ENCODE measurements at places on chromosomes 5 and 9.

GRCh38 chr5:74409166-74409706 lies 231.3 kb downstream of the ENC1 start:
- no peak for DNase-seq

DNA sequence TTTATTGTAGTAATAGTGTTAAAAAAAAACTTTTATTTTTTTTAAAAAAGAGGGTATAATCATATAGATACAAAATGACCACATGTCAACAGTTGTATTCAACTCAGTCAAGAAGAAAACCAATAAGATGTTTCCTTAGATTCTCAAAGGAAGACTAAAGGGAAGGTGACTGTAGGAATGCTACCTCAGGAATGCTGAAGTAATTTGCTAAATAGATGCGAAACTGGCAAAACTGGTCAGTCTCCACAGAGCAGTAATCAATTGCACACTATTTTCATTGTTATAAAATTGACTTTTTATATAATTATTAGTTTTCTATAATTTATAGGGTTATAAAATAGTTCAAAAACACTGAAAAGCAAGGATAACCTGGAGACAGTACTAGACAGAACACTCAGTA lies 204.8 kb downstream of the GABRG2 start:
- no peak for DNase-seq

GRCh38 chr9:83526901-83527300 lies 11.3 kb downstream of the FRMD3 start:
- no peak for DNase-seq

GRCh38 chr9:134562146-134562849 lies 79.3 kb upstream of the COL5A1 start:
- DNase-seq = no peak

DNA sequence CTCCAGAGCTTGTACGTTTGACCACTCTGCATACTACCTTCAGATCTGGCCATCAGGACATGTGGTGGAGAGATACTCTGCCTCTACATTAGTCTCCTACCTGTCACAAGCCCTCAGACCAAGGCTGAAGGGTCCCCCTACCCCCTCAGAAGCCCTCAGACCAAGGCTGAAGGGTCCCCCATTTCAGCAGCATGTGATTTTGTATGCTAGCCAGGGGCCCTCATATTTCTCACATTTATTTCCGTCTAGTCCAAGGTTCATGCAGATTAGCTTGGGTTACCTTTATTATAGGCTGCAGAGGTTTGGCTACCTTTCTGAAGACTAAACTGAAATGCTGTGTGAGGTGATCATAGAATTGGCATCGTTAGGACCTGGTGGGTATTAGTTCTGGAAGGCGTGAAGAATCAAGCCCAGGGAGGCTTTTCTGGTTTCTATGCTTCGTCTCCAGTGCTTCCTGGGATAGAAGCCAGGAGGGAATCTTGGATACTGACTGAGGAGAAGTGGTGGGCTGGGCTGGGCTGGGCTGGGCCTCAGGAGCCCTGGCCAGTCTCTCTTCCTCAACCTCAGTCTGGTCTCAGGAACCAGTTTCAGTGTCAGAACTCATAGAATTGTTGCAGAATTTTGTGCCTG lies 2.8 kb downstream of the SMIM32 start:
- no peak for DNase-seq

- no peak for DNase-seq
These were observed 130.2 kb downstream of the PCSK5 start for GRCh38 chr9:76020652-76021051.

- no peak for DNase-seq
These were observed 201.5 kb downstream of the FRMD3 start for GRCh38 chr9:83336706-83337105.

DNA sequence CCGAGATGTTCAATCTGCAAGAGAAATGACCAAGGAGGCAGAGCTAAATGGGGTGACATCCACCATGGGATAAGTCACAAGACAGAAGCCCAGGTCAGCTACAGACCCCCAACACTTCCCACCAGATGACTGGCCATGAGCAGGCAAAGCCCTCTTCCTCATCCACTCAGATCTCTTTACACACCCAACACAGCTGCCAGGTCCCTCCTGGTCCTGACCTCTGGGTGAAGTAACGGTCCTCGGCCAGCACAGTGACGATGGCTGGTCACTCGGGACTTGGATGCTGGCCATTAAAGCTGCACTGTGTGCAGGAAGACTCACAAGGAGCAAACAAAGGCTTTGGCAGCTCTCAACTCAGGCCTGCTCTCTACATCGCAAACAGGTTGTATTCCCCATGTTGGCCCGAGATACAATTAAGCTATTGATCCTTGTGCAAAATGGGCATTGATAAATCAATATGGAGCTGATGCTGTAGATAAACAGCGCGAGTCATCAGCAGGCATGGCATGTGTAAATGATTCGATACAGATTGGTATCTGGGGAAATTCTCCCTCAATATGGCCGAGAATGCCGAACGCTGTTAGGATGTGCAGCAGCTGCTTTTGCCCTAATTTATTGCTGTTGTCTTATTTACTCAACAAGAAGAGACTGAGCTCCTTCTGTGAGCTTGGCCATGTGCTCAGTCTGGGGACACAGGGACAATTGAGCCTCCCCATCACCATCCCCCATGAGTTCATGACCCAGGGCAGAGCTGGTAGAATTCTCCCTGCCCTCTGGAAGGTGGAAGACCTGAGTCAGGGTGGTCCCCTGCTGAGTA lies 98.7 kb downstream of the C5orf15 start:
- no peak for DNase-seq

DNA sequence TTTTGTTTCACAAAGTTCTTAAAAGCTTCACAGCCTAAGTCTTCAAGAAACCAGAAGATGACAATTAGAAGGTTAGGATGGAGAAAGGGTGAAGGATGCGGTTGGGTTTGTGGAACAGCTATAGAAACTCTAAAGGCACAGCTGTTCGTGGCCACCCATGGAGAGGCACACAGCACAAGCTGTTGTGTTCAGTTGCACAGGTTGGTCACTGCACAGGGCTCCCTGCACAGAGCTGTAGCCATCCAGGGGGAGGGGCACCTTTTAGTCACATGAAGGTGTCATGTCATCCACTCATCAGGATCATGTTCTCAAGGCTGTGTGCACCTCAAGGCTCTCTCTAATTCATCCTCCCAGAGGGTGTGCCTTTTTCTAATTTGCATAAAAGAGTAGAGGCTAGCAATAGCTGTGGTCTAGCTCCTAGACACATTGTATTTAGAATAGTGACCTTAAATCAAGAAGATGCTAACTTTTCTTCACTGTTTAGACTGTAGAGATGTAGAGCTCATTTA lies 5.0 kb upstream of the RASGRF2 start:
- DNase-seq = no peak

- peak; percentile 61 for DNase-seq
These were observed 2.6 kb upstream of the GCNT1 start for GRCh38 chr9:76456202-76456926.

- DNase-seq = no peak
These were observed 67.3 kb upstream of the CDH18 start for GRCh38 chr5:20055301-20055700.

- peak; percentile 66 for DNase-seq
These were observed 5.1 kb downstream of the LIFR start for GRCh38 chr5:38551030-38552017.

DNA sequence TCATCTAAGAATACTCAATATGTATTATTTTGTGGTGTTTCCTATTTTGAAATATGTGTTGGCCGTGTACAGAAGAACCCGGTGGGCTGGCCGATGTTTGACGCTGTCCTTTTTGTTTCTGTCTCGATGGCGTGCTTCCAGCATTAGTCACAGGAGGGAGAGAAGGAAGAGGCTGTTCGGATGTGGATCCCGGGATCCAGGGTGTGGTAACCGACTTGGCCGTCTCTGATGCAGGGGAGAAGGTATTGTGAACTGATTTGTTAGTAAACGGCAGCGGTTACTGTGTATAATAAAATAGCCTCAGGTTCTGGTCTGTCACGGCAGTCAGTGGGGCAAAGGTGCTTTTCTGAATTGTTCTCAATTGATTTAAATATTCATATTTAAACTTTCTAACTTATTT lies 275.0 kb downstream of the ARHGEF28 start:
- peak; percentile 86 for DNase-seq

- DNase-seq = no peak
These were observed 3.7 kb downstream of the SYK start for GRCh38 chr9:90805006-90805996.

GRCh38 chr5:172211676-172212075 lies 17.7 kb downstream of the EFCAB9 start:
- no peak for DNase-seq

GRCh38 chr9:96022445-96023051 lies 147.1 kb downstream of the ERCC6L2 start:
- no peak for DNase-seq

DNA sequence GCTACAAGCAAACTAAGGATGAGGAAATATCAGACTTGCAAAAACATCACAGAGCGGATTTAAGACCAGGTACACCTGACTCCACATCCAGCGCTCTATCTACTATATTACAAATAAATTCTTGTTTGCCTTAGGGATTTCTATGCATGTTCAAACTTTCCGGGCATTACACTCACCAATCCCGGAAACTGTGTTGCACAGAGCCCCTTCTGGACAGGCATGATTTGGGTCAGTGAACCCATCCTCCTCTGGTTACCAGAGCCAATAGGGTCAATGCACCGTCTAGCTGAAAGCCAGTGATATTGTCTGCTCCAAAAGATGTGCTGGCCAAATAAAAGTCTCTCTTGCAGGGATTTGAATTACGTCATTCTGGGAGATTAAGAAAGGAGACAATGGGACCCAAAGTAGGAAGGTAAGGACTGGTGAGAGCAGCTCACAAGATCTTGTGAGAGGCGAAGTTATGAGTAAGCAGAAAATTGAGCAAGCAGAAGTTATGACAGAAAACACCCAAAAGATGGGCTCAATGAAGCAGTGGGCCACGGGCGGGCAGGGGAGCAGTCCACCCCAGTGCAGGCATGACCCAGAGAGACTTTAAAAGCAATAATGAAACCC lies 155.8 kb upstream of the RAI14 start:
- DNase-seq = no peak

DNA sequence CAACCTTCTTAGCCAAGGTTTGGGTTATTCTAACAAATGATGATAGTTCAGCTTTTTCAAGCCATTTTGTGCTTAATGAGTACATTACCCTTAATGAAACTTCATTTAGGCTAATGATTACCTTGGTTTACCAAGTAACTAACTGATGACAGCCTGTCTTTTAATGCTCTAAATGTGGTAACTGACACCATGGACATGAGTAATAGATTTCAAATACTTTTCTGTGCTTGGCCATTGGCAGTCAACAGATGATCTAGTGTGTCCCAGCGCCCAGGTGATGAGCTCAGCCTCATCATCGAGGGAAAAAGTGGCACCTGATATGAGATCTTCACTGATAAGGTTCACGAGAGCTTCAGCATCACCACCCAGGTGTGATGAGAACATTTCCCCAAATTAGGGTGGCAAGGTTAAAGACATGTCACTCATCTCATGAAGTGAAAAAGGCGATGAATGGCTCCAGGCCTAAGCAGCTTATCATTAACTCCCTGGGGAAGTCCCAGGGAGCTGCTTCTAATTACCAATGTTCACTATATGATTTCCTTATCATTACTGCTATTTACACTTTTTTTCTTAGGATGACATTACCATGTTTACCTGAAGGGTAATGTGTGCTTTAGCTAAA lies 296.0 kb downstream of the SPOCK1 start:
- no peak for DNase-seq

DNA sequence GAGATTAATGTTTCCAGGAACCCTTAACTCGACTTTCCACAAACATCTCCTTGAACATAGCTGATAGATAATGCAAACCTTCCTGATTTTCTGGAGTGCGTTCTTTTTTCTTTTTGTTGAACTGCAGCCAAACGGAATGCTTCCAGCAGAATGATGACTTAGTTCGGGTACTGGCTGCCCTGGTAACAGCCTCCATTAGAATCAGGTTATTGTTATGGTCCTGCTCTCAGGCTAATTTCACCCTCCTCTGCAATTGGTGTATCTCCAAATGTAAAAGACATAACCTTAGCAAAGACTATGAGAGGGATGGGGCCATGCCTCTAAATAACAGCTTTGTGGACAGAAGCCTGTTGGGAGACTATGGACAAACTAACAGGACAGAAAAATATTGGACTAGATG lies 116.5 kb downstream of the PDE4D start:
- no peak for DNase-seq

DNA sequence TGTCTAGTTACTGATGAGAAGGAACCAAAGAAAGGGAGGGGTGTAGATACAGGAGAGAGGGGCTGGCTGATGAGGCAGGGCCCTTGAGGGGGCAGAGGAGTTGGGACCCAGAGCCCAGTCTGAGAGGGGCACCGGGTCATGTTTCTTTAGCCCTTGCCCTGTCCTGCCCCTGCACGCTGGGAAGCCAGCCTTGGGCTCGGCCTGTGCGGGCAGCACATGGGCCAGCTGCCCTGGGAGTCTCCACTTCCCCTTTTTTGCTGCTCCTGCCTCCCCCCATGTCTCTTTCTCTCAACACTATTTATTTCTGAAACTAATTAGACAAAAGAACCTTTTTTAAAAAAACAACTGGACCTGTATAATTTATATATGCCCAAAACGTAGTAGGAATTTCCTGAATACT lies 20.5 kb downstream of the MVB12B start:
- DNase-seq = no peak

DNA sequence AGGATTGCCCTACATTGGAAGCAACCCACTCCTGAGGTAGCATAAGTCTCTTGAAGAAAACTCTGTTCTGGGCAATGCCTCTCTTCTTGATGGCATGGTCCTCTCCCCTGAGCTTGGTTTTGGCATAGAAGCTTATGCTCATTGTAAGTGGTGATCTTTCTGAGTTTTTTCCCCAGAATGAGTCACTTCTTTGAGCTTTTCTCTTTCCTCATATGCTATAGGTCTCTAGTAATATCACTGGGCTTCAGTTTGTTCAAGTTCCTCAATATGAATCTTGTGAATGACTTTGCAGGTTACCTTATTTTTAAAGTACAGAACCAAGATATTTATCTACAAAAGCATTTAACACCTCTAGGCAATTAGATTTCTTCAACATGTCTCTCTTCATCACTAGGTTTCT lies 76.5 kb upstream of the ATG10 start:
- no peak for DNase-seq

DNA sequence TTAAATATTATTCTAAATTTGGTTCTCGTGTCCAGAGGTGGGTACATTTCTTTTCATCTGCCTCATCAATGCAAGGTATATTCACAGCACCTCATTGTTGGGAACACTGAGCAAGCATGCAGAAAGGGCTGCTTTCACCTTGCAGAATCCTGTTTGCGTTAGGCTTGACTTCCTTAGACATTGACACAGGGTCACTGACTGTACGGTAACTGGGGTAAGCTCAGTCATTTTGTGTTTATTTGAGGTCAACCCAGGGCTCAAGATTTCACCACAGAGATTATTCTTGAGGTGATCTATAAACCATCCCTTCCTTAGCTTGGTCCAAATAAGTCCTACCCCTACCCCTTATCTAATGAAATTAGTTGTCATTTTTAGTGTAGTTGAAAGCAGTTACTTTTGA lies 1.7 kb upstream of the PTPDC1 start:
- DNase-seq = no peak

DNA sequence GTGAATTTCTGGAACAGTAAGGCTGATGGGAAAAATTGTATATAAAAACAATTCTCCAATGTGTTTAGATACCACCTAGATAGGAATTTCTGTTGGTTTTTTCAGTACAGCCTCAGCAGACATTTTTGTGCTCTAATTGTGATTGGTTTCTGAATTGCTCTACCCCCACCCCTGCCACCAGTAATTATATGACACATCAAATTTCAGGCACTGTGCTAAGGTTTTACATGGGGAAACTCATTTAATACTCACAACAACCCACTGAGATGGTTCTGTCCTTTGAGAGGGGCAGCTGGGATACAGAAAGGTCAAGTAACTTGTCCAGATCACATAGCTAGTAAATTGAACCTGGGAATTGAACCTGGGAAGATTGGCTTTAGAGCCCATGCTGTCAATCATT lies 288.0 kb downstream of the ARHGEF28 start:
- no peak for DNase-seq
